Mesenchymal stem cell (in vitro differentiated cells and primary cell): ENCODE measurements at places on chromosomes 4 and X.

DNA sequence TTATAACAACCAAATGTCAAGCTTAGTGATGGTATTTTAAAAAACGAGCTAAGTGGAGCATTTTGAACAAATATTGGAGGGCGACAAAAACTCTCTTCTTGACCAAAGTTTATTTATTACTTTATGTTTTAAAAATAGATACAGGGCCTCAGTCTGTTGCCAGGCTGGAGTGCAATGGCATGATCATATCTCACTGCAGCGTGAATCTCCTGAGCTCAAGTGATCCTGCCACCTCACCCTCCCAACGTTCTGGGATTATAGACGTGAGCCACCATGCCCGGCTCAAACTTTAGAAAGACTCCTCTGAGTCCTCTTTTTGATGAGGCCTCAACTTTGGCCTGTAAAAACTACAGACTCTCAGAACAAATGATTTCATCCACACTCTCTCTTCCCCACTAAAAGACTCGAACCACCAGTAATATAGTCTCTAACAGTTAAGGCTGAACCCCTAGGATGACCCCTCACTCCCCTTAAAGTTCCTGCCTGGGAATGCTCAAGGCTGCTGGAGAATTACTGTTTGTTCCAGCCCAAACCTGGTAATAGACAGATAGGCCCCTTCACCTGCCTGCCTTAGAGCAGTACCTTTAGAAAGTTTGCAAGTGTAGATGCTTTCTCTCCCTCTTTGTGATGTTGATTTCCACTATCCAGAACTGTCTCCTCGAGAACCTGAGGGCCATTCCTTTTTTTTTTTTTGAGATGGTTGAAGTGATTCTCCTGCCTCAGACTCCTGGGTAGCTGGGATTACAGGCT, 55.3 kb upstream of the HPSE start:
- H3K27ac ChIP-seq: no peak overlapping the region
- H3K27me3 ChIP-seq: peaks cover 7% of the 10 kb centered on the region
- H3K4me3 ChIP-seq: no peak overlapping the region
- no peak for DNase-seq
- H3K36me3 ChIP-seq: no peaks in the 10 kb centered on the region

DNA sequence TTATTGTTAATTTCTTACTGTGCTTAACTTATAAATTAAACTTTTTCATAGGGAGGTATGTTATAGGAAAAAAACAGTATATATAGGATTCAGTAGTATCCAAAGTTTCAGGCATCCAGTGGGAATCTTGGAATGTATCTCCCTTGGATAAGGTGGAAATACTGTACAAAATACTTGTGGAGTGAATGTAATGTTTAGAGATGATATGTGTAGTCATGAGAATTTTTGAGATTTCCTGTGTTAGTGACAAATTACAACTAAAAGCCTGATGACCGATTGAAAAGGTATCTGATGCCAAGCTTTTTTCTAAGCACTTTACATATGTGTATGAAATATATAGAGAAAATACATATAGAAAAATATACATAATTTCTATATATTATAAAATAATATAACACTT, 69.2 kb downstream of the STK32B start:
- no peaks in the 10 kb centered on the region for H3K36me3 ChIP-seq
- no peak overlapping the region for H3K27ac ChIP-seq
- H3K27me3 ChIP-seq: no peaks in the 10 kb centered on the region
- H3K4me3 ChIP-seq: no peak overlapping the region

GRCh38 chr4:109232681-109233080, 69.8 kb downstream of the COL25A1 start:
- H3K4me1 ChIP-seq: no peaks in the 10 kb centered on the region
- H3K27ac ChIP-seq: no peak overlapping the region
- no peaks in the 10 kb centered on the region for H3K27me3 ChIP-seq
- no peak for DNase-seq

GRCh38 chr4:140187316-140187695, 33.3 kb upstream of the MAML3 start:
- no peak for DNase-seq
- H3K4me1 ChIP-seq: peaks cover 12% of the 10 kb centered on the region
- H3K27me3 ChIP-seq: no peaks in the 10 kb centered on the region
- no peaks in the 10 kb centered on the region for H3K36me3 ChIP-seq
- H3K4me3 ChIP-seq: no peak overlapping the region

DNA sequence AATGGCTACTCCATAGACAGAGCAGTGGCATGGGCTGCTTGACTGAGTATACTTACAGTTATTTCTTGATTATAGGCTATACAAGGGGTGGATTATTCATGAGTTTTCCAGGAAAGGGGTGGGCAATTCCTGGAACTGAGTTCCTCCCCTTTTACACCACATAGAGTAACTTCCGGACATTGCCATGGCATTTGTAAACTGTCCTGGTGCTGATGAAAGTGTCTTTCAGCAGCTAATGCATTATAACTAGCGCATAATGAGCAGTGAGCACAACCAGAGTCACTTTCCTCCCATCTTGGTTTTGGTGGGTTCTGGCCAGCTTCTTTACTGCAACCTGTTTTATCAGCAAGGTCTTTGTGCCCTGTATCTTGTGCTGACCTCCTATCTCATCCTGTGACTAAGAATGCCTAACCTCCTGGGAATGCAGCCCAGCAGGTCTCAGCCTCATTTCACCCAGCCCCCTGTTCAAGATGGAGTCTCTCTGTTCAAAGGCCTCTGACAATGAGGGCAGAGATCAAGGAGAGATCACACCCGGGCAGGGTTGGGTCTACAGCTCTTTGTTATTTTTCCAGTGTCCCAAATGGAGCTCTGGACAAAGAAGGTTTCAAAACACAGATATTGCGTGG, 468.4 kb upstream of the PRKX start:
- H3K27ac ChIP-seq: no peak overlapping the region
- H3K27me3 ChIP-seq: no peaks in the 10 kb centered on the region
- H3K36me3 ChIP-seq: no peaks in the 10 kb centered on the region
- H3K4me3 ChIP-seq: no peak overlapping the region

DNA sequence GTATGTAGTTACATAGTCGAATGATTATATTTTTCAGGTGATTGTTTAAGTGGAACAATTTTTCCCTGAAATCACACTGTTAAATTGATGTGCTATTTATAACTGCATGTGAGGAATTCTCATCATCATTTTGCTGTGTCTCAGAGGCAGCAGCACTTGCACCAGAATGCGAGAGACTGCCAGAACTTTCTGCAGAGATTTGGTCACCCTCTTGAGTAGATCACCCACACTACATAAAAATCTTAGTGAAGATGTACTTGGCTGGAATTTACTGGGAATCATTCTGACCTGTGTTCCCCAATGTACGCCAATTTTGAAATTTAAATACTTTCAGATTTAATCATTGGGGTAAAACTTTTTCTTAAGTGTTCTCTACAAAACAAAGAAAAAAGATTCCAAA, 5.4 kb downstream of the UGT2B4 start:
- no peaks in the 10 kb centered on the region for H3K4me1 ChIP-seq
- DNase-seq: no peak
- H3K27ac ChIP-seq: no peak overlapping the region

DNA sequence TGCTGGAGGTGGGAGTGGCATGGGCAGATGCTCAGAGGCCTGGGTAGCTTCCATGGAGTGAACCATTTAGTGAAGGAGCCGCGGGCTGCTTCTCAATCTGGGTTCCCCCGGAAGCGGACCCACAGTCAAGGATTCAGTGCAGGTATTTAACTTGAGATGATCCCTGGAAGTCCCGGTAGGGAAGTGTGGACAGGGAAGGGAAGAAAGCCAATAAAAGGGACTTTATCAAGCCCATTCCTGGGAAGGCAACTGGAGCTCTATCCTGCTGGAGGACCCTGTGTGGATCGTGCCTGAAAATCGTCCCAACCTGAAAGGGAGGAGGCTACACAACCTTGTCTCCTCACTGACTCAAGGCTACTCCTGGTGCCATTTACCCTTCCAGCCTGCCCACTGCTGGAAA, 76.9 kb downstream of the DHX15 start:
- no peak overlapping the region for H3K27ac ChIP-seq
- H3K4me1 ChIP-seq: no peaks in the 10 kb centered on the region
- no peak for DNase-seq
- no peaks in the 10 kb centered on the region for H3K27me3 ChIP-seq
- H3K4me3 ChIP-seq: peak overlapping the region; percentile 20

DNA sequence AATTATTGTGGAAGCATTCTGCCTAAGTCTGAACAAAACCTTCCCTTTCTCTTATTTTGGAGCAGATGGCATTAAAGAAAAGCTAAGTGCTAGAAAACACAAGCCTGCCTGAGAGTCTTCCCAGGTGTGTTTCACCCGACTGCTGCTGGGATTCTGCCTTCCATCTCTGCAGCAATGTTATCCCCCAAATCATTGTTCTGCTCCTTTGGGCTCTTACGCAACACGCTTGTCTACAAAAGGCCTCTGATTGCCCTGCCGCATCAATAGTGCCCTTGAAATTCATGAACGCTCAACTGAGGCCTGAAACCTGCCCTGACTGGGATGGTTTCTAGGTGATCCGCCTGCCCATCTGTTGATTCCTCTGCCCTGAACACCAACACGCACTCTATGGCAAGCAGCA, 80.3 kb downstream of the SEL1L3 start:
- H3K4me3 ChIP-seq: no peak overlapping the region
- no peak overlapping the region for H3K27ac ChIP-seq
- no peaks in the 10 kb centered on the region for H3K36me3 ChIP-seq
- H3K4me1 ChIP-seq: no peaks in the 10 kb centered on the region
- peaks cover 8% of the 10 kb centered on the region for H3K27me3 ChIP-seq

GRCh38 chrX:107360788-107361360, 88.6 kb upstream of the FRMPD3 start:
- H3K27ac ChIP-seq: no peak overlapping the region
- H3K27me3 ChIP-seq: peaks cover 68% of the 10 kb centered on the region
- no peak for DNase-seq
- no peak overlapping the region for H3K4me3 ChIP-seq

DNA sequence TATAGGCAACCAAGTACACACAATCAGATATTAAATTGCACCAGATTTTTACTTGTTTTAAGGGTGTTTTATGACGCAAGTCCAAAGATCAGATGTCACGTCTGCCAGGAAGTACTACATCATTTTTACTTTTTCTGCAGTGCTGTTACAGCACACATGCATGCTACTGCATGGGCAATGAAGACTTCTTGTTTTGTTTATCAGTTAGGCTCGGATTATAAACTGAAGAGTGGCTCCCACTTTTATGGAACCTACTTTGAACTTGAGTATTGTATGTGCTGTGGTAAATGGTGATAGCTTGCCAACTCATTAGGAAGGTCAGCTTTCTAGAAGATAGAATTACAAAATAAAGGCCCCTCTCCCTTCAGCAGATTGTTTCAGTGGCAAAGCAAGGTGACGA, 131.6 kb downstream of the CEP135 start:
- no peaks in the 10 kb centered on the region for H3K27me3 ChIP-seq
- H3K36me3 ChIP-seq: no peaks in the 10 kb centered on the region
- DNase-seq: peak; percentile 6
- H3K4me3 ChIP-seq: no peak overlapping the region
- no peak overlapping the region for H3K27ac ChIP-seq

DNA sequence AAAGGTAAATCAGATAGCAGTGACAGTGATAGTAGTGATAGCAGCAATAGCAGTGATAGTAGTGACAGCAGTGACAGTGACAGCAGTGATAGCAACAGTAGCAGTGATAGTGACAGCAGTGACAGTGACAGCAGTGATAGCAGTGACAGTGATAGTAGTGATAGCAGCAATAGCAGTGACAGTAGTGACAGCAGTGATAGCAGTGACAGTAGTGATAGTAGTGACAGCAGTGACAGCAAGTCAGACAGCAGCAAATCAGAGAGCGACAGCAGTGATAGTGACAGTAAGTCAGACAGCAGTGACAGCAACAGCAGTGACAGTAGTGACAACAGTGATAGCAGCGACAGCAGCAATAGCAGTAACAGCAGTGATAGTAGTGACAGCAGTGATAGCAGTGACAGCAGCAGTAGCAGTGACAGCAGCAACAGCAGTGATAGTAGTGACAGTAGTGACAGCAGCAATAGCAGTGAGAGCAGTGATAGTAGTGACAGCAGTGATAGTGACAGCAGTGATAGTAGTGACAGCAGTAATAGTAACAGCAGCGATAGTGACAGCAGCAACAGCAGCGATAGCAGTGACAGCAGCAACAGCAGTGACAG, 6.1 kb downstream of the DSPP start:
- no peaks in the 10 kb centered on the region for H3K4me1 ChIP-seq
- H3K4me3 ChIP-seq: no peak overlapping the region
- H3K27ac ChIP-seq: no peak overlapping the region
- no peaks in the 10 kb centered on the region for H3K36me3 ChIP-seq

DNA sequence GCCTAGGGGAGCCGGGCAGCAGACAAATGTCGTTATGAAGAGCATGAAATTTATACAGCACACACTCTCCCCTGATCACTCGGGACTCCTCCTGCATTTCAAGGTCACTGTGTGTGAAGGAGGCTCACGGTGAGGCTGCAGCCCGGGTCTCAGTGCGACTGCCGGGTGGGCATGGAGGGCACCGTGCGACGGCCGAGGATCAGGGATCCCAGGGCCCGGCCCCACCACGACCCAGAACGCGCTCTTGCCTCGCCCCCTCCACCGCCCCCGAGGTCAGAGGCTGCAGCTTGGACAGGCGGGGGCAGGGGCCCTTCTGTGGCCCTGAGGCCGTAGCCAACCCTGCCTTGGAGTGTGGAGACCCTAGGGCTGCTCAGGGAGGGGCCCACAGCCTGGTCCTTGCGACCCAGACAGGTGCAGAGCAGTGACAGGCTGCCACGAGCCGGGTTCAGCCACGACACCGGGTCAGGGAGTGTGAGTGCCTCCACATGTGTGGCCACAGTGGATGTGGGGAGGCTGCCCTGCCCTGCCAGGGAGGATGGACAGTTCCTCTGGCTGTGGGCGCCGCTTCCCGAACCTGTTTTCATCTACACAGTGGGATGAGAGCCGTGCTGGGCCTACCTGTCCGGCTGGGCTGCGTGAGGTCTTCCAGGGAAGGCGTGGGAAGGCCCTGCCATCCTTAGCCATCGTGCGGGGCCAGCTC, 89.3 kb upstream of the NKX1-1 start:
- DNase-seq: no peak
- H3K27me3 ChIP-seq: peaks cover 9% of the 10 kb centered on the region
- H3K36me3 ChIP-seq: no peaks in the 10 kb centered on the region
- no peaks in the 10 kb centered on the region for H3K4me1 ChIP-seq
- no peak overlapping the region for H3K27ac ChIP-seq
- H3K4me3 ChIP-seq: no peak overlapping the region

DNA sequence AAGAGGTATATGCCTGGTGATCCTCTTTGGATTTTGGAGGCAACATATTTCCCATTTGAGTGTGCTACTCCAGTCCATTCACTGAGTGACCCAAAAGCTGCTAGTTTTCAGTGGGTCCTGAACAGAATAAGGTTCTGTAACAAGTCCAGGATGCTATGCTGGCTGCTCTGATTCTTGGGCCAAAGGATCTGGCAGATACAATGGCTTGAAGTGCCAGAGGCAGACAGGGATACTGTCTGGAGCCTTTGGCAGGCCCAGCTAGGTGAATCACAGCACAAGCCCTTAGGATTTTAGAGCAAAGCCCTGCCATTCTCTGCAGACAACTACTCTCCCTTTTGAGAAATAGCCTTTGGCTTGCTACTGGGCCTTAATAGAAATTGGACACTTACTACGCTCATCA, 40.6 kb downstream of the DCHS2 start:
- no peak overlapping the region for H3K4me3 ChIP-seq
- H3K4me1 ChIP-seq: no peaks in the 10 kb centered on the region
- H3K27ac ChIP-seq: no peak overlapping the region
- no peaks in the 10 kb centered on the region for H3K36me3 ChIP-seq
- peaks cover 10% of the 10 kb centered on the region for H3K27me3 ChIP-seq

GRCh38 chr4:40182954-40183353, 13.9 kb upstream of the RHOH start:
- no peaks in the 10 kb centered on the region for H3K36me3 ChIP-seq
- H3K27ac ChIP-seq: no peak overlapping the region
- no peaks in the 10 kb centered on the region for H3K27me3 ChIP-seq
- H3K4me1 ChIP-seq: peaks cover 2% of the 10 kb centered on the region
- no peak overlapping the region for H3K4me3 ChIP-seq

- no peak overlapping the region for H3K4me3 ChIP-seq
- no peaks in the 10 kb centered on the region for H3K36me3 ChIP-seq
- no peaks in the 10 kb centered on the region for H3K4me1 ChIP-seq
- no peak overlapping the region for H3K27ac ChIP-seq
- peak; percentile 63 for DNase-seq
These were observed 324.1 kb upstream of the EMCN start for GRCh38 chr4:100841911-100842310.
